Stimulated activated CD8-positive, alpha-beta memory T cell treated with anti-CD3 and anti-CD28 coated beads, Interleukin-2, amount 100 ng/mL, for 1 hour (primary cell): ENCODE measurements at places on chromosomes 5 and 9.

- no peak for DNase-seq
Measured at GRCh38 chr5:72209147-72210115, 102.2 kb downstream of the MAP1B start.

- no peak for DNase-seq
Measured at GRCh38 chr5:10975945-10976344, 214.9 kb upstream of the DAP start.

DNA sequence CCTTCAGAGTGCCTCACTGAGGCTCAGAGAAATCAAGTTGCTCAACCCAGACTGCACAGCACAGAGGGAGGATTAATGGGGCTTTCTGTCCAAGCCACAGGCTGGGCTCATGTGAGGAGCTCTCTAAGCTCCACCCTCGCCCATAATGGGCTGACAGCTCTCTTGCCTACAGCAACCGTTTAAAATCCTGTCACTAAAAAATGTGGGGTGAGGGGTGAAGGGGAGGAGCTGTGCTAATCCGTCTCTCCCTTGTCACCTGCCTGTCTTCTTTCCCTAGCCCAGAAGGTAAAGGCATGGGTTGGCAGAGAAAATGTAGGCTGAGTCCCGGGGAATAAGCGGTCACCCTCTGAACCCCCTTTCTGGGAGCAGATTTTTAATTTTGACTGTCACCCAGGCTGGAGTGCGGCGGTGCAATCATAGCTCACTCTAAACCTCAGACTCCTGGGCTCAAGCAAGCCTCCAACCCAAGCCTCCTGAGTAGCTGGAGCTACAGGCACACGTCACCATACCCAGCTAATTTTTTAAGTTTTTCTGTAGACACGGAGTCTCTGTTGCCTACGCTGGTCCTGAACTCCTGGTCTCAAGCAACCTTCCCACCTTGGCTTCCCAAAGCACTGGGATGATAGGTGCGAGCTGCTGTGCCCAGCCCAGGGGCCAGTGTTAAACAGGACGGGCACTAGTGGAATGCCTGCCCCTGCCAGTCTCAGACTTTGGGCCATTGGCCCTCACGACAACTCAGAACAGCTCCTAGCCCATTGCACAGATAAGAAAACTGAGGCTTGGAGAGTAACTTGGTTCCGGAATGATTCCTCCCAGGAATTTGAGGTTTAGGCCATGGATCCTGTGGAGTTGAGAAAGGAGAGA lies 89.5 kb downstream of the LMX1B start:
- no peak for DNase-seq

- no peak for DNase-seq
Measured at GRCh38 chr9:14043483-14043882, 270.5 kb downstream of the NFIB start.

DNA sequence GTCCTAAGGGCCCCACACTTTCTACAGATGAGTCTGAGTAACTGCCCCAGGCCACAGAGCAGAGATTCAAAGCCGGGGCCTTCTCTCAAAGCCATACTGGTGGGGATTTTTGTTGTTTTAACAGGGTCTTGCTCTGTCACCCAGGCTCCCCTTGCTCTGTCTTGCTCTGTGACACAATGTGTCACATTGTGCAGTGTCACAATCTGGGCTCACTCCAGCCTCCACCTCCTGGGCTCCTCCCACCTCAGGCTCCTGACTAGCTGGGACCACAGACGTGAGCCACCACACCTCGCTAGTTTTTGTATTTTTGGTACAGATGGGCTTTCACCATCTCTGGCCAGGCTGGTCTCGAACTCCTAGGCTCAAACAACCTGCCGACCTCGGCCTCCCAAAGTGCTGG lies 8.6 kb downstream of the AGPAT2 start:
- no peak for DNase-seq
